Gastroesophageal sphincter (tissue), 4 donors: ENCODE measurements at places on chromosomes 3 and 15. TPM values are rescaled to one million over a fixed set of nuclear protein-coding genes. Genes with fewer than 3 reads are reported as not detected.

Gene DNAH12
- total RNA-seq, result 0.27 TPM

Gene FOXL2NB
- total RNA-seq, result not detected

Gene LRRIQ4
- total RNA-seq, result not detected

Gene AGBL1
- total RNA-seq, result not detected

Gene MAP6D1
- total RNA-seq, result 0.35 TPM

Gene PCOLCE2
- total RNA-seq, result 88.1 TPM

Gene RBPMS2
- total RNA-seq, result 24.0 TPM

Gene SPSB4
- 0.22 TPM for total RNA-seq

Gene OR5AC2
- total RNA-seq, result not detected

Gene NTRK3
- 0.47 TPM for total RNA-seq

Gene GOLGA8M
- 0.77 TPM for total RNA-seq

Gene FOXB1
- total RNA-seq, result not detected

Gene RTP1
- total RNA-seq, result not detected

Gene HTR3D
- total RNA-seq, result not detected

Gene CADPS
- 1.9 TPM for total RNA-seq

Gene CYP1A2
- not detected for total RNA-seq

Gene TTLL13
- total RNA-seq, result 0.54 TPM

Gene CA12
- 13.3 TPM for total RNA-seq

Gene GRM2
- total RNA-seq, result 0.12 TPM

Gene CHRFAM7A
- total RNA-seq, result 0.27 TPM

Gene SLC28A2
- total RNA-seq, result not detected

Gene CDHR4
- not detected for total RNA-seq

Gene ASB14
- 0.16 TPM for total RNA-seq
